ENCODE measurements at places on chromosomes 5 and 9.

DNA sequence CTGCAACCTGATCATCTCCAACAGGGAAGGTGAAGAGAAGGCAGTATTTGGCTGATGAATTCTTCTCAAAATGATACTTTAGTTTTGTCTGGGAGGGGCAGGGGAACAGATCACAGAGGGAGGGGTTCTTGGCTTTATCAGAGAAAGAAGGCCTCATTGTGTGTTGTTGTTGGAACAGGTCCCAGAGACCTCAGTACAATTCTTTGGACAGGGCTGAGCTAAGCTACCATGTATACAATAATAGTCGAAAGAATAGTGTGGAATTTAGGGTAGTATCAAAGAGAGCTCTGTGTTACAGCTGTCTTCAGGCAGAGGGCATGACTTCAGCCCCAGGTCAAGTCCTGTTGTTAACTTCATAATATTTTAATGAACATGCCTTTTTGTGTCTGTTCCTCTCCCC, 39.9 kb downstream of the ARHGAP26 start:
- DNase-seq = no peak

GRCh38 chr9:25755951-25756350, 77.7 kb upstream of the TUSC1 start:
- no peak for DNase-seq

DNA sequence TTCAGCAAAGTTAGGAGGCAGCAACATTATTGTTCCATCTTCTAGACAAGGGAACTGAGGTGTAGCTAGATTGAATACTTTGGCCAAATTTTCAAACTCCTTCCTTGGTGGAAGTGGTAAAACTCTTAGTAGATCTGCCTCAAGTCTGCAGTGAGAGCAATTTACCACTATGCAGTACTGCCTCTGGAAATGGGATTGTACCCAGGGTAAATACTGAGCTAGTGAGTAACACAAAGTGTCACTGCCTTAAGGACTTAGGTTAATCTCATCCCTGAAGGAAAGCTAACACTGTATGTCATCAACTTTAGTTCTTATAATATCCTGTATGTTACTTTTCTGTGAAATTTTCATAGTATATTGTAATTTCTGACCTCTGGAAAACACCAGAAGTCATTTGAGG, 13.9 kb downstream of the CDH10 start:
- DNase-seq = no peak

GRCh38 chr5:107012371-107012770, 658.4 kb downstream of the EFNA5 start:
- DNase-seq = no peak

GRCh38 chr5:88834131-88834462, 48.9 kb downstream of the MEF2C start:
- DNase-seq = no peak

DNA sequence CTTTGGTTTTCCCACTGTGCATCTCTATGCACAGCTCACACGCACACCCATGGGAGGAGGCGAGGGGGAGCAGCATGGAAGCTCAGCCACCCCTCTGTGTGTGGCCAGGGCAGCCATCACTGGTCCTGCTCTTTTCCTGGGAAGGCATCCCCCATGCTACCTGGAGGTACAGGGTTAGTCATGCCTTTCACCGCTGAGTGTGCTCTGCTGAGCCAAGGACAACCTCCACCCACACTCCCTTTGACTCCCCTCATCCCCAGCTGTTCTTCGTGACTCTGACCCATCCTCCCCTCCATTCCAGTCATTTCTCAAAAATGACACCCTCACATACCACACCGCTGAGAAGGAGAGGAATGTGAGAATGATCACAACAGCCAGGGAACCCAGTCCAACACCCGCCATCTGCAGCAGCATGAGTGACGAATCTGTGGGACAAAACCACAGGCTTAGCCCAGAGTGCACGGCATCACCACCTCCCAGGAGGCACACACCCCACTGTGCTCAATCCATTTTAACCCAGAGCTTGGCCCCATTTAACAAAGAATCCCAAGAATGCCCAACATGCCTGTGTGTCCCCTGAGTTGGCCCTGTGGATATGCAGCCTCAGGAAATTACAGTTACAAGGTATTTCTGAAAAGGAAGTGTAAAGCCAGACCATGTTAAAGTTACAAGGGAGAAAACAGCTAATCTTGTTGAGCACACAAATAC, 133.4 kb downstream of the SUSD1 start:
- no peak for DNase-seq

GRCh38 chr5:67372887-67373286, 176.3 kb upstream of the CD180 start:
- no peak for DNase-seq

GRCh38 chr9:34097865-34098264, 28.6 kb downstream of the DCAF12 start:
- DNase-seq = no peak

GRCh38 chr9:74413876-74414275, 83.3 kb upstream of the RORB start:
- no peak for DNase-seq

DNA sequence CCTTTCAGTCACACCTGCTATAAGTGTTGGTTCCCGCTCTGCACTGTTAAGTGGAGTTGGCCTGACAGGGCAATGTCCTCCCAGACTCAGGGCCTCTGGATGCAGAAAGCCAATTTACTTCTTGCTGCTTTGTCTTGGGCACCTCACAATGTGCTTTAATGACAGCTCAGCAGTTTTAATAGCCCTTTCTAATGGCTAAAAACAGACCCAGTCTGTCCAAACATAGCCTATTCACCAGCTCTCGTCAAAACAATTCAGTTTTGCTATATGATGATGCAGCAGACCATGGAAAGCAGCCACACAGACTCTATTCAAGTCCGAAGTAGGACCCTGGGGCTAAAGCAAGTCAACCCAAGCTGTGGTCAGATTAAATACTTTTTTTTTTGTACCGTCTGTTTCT, 529.1 kb upstream of the SEMA6A start:
- no peak for DNase-seq

GRCh38 chr5:154791535-154791934, 36.4 kb downstream of the LARP1 start:
- DNase-seq = no peak

GRCh38 chr5:125928663-125929062, 494.5 kb upstream of the GRAMD2B start:
- no peak for DNase-seq

DNA sequence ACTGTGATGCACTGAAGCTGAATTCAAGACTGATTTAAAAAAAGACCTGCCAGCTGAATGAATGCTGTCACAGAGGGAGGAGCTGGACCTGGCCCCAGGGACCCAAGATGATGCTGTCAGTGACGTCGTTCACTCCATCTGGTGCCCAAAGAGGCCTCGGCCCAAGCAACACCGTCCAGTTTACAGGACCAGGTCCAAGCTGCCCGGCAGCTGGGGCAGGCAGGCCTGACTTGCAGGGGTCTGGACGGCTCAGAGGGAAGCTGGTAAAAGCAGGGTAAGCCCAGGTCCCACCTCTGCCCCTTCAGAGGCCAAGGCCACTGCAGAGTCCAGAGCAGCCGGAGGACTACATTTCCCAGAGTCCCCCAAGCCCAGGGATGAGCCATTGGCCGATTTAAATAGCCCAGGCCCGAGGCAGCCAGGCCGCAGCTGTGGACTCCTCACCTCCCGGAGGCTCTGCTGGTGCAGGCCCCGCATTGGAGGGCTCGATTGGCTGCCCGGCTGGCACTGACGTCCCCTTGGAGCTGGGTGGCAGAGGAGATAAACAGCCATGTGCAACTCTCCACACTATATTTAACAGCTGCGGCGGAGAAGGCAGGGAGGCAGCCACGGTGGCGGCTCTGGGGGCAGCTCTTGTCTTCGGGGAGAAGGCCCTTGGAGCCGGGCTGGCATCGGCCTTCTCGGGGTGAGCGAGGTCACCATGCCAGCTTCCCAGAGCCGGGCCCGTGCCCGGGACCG, at the start of gene PLPP7:
PLPP7 (plus strand) TSS at position 423 of the 735 bp plus-strand sequence; CDS start at position 698, 275 bp downstream.
- DNase-seq = no peak

DNA sequence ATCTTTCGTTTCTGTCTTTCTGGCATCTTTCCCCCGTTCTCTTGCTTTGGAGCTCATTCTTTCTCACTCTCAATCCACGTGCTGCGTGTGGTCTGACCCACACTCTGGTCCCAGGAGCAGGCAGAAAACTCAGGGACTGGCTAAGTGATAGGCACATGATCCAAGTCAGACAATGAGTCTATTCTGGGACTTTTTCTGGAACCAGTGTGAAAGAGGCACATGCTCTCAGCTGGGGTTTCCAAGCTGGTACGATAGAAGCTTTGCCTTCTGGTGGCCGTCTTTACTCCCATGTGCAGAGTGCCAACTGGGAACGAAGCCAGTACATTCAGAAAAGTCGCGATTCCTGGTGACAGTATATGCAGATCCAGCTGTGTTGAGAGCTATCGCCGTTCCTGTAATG, 94.4 kb downstream of the PDZD2 start:
- no peak for DNase-seq

DNA sequence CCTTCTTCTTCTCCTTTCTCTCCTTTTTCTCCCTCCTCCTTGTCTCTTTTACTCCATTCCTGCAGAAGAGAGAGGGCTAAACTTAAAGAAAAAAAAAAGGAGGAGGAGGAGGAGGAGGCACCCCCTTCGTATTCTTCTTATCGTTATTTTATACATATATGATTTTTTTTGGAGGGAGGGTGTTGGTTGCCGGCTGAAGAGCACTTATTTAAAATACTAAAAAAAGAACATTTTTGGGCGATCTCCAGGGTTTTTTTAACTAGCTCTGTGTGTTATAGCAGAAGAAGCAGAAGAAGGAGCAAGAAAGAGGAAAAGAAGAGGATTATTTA, 381 bp downstream of the NR2F1 start:
- no peak for DNase-seq

DNA sequence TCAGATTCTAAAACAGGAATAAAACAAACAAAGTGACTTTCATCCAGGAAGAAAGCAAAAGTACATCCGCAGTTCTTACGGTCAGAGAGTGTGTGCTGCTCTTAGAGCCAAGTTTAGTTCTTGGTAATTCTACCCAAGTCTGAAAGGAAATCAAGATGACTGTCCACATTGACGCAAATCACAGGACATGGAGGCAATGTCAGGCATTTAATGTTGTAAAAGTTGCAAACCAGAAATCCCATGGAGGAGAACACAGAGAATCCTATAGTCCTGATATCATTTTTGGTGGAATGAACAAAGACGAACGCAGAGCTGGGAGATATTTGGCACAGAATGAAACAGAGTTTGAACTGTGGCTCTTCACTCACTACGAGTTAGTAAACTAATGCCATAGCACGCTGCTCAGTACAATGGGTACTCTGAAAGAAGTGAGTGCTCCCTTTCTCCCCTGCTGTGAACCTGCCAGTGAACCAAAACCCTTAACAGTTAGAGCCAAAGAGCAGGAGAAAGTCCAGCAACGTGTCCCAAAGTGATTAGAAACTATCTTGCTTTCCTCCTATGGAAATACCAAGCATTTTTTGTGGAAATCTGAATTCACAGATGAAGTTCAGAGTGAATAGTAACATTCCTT, 74.3 kb downstream of the MUSK start:
- DNase-seq = no peak

GRCh38 chr5:60504342-60504741, 195.6 kb downstream of the DEPDC1B start:
- DNase-seq = no peak

- DNase-seq = no peak
Observed at GRCh38 chr5:88683506-88684135, 199.4 kb downstream of the MEF2C start.

DNA sequence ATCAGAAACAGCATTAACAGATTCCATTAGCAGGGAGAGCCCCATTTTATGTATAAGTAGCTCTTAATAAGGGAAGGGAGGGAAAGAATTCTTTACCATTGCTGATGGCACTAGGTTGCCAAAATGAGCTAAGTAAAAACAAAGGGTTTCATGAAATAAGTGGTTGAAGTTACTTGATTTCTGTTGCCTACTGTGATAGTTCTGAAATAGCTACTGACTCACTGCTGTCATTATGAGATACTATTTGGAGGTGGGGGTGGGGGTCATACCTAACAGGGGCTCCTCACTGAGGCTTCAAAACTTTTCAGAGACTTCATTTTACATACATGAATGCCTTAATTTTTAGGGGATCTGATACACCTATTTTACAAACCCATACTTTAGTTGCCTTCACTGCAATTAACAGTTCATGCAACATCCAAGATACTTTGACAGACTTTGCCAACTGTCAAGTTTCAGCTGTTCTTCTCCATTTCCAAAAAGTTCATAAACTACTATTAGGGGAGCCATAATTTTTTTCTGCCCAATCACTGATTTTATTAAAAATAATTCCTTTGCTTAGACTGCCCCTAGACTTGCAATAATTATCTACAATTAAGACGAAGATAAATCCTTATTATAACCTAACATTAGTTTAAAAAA, 4.6 kb downstream of the HOMER1 start:
- DNase-seq = no peak

DNA sequence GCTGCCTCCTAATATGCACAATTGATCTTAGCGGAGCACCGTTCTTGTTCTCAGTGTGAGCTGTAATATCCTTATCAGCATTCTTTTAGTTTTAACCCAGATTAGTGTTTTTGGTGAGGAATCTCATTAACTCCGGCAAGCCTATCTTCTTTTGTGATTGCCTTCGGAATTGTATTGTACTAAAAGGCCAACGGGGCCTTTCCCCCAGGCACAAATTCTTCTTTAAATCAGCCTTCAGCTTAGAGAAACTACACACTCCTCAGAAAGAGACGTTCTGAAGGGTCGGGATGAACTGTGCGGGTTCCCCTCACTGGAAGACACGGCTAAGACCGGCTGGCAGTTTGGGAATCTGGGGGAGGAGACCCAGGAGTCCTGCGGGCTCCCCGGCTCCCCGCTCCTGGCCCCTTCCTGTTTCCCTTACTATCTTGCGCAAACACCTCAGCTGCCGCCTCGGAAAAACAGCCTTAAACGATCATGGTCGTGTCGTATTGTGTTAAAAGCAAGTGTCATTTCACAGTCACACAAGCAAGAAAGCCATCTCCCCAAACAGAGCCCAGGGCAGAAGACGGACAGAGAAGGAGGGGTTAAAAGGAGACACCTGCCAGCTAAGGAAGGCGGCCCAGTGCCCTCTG, 353.1 kb upstream of the IRX2 start:
- DNase-seq = no peak

DNA sequence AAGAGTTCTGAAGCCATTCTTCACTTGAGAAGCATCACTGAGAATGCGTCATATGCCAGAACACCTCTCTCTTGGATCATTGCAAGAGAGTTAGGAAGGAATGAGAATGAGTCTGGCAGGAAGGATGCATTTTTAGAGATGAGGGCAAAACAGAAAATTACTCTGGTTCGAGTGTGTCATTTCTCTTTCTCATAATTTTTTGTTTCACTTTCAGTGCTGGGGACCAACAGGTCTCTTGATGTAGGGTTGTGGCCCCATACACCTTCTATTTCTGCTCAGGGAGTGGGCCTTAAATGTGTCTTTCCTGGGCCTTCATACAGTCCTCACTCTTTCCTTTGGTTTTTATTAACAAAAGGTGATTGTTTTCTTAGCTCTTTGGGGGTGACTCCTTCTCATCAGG, 302.4 kb downstream of the NR3C1 start:
- DNase-seq = peak; percentile 5

- DNase-seq = peak; percentile 53
Observed at GRCh38 chr5:77292026-77292757, 81.7 kb downstream of the PDE8B start.

GRCh38 chr9:135908093-135908753, 877 bp upstream of the CAMSAP1 start:
- DNase-seq = no peak
